Omental fat pad (tissue), 4 donors: ENCODE measurements at places on chromosomes 13 and 19. TPM values are rescaled to one million over a fixed set of nuclear protein-coding genes. Genes with fewer than 3 reads are reported as not detected.

DNA sequence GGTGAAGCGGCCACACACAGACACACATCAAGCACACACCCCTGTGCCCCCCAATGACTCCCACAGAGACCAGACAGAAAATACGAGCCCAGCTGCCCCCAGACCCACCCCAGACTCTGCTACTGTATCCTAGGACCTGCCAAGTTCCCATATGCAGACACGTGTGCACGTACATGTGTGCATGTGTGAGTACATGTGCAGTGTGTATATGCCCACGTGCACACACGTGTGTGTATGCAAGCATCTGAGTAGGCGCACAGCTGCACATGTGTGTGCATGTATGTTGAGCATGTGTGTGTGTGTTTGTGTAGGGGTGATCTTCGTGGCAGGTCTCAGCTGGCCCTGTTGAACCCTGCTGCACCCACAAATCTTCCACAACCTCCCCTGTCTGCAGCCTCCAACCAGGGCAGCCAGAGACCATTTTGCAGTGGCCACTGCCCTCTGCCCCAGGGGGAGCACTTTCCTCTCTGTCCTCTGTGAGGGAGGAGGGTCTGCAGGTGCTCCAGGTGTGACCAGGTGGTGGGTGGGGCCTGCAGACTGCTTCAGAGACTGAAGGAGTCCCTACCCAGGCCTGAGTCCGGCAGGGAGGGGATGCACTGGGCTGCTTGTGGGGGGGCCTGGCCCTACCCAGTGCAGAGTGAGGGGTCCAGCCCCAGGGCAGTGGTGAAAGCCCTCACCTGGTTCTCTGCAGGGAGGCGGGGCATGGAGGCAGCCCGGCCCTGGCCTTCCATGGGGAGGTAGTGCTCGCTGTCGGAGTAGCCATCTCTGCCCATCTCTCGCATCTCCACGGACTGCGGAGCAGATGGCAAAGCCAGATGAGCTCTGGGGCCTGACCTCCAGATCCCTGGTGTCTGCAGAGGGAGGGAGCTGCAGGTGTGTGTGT is 61.5 kb downstream of the IER2 start:
- no peak for DNase-seq

- no peak for DNase-seq
Measured at GRCh38 chr19:22976248-22976647, 26.7 kb downstream of the ZNF728 start.

DNA sequence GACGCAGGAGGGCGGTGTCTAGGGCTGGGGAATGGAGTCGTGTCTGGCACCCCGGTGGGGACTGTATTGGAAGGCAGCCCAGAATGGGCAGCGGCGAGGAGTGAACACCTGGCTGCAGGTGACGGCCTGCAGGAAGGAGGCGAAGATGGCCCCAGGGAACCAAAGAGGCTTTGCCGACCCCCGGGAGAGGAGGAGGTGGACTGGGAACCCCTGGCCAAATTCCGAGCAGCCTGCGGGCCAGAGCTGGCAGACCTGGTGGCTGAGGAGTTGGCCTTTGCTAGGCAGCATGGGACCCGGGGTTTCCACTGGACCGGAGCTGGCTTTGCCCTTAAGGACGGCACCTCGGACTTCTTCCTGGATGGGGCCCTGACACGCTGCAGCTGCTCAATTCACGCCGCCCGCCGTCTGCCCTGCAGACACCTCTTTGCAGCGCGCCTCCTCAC is 25.9 kb downstream of the ZSWIM9 start:
- no peak for DNase-seq

DNA sequence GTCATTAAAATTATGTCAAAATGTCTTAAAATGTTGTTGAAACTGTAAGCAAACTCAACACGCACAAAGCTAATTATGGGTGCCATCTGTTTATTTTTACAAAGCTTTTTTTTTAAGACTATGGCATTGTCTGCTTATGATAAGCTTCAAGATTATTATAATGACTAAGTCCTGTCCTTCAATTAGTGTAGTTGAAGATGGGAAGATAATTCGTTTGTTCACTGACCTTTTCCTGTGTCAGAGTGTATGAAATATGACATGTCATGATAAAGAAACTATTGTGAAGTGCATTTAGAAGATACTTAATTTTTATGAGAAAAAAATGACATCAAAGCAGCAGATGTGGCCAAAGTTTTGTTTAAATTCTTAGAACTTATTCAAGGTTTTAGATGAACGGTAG is 211.3 kb downstream of the PCCA start:
- DNase-seq: no peak

DNA sequence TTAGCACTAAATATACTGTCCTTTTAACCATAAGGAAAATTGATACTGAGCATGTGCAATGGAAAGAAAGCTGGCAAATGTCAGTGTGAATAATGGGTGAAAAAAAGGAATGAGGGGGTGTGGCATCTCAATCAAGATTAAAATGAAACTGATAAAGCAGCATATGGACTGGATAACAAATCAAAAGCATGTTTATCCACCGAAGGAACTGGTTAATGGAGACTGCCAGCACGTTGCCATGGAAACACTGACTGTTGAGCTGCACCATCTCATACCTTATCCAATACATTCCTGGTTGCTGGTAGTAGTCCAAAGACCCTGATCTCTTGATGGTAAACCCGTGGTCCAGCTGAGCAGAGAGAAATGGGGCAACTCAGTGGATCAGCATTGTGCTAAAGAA is 311.4 kb upstream of the MAB21L1 start:
- DNase-seq: no peak

DNA sequence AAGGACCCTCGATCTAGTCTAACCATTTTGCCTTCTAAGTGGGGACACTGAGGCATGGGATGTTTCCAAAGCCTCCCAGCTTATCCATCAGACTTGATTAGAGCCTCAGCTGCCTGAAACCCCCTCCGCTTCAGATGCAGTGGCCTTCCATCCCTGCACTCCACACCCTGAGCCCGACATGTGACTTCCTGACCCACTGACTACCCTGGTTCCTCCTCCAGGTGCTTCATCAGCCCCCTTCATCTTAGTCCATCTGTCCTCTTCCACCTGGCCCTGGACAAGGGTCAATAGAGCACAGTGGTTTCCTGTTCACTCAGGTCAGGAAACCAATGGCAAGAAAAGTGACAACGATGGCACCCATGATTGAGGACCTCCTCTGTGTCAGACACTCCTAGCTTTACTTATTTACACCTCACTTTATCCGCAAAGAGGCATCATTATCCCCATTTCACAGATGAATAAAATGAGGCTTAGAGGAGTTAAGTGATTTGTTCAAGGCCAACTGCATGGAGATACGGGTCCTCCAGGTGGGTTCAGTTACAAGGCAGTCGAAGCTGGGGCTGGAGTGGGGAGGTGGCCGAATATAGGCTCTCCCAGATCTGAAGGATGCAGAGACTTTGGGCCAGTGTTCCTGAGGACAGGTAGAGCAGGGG is 81.6 kb upstream of the TM9SF2 start:
- no peak for DNase-seq

- no peak for DNase-seq
Measured at GRCh38 chr19:19752760-19753403, 20.0 kb upstream of the ZNF14 start.

GRCh38 chr13:112434032-112434431 is 57.9 kb downstream of the SPACA7 start:
- no peak for DNase-seq

GRCh38 chr19:33686687-33687480 is 65.1 kb downstream of the CHST8 start:
- DNase-seq: peak; percentile 8

DNA sequence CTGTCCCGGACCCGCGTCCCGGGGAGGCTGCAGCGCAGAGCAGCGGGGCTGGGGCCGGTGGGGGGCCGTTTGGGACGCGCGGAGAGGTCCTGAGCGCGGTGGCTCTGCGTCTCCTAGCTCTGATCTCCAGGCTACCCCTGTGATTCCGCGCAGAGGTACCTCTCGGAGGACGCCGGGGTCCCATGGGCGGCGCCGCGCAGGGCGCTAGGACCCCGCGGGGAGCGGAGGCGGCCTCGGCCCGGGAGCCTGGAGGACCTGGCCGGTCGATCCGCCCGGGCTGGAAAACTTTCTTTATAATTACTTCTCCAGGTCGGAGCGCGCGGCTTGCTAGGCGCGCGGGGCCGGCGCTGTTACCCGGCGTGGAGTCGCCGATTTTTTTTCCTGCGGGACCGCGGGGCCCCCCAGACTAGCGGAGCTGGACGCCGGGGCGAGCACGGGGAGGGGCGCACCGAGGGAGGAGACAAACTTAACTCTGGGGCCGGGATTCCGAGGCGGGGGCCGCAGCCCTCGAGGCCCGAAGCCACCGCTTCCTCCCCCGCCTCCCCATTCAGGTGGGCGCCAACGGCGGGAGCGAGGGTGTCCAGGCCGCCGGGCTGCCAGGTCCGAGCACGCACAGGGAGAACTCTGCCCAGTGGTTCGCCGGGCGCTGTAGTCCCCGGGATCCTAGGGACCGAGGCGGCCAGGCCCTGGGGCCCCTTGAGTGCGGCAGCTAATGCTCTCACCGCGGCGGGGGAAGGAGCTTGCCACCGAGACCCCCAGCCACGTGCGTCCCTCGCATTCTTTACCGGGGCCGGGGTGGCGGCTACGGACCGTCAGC is 848 bp upstream of the CEBPA start:
- DNase-seq: no peak

GRCh38 chr13:34153428-34154180 is 335.7 kb downstream of the RFC3 start:
- no peak for DNase-seq

DNA sequence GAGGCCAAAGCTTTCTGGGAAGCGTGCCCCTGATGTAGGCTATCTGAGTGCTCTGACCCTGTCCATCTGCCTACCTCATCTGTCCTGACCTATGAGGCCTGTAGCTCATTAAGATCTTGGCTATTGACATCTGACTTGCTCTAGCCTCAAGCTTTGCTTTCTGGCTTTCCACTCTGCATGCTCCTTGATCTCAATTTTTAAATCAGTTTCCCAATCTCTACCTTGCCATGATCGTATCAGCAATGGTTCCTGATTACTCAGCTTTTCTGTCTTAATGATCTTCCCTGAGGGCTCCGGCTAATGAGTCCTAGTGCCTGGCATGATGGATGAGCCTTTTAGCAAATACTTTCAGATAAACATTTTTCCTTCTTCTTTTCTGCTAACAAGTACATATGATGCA is 262.0 kb downstream of the NDFIP2 start:
- DNase-seq: no peak

DNA sequence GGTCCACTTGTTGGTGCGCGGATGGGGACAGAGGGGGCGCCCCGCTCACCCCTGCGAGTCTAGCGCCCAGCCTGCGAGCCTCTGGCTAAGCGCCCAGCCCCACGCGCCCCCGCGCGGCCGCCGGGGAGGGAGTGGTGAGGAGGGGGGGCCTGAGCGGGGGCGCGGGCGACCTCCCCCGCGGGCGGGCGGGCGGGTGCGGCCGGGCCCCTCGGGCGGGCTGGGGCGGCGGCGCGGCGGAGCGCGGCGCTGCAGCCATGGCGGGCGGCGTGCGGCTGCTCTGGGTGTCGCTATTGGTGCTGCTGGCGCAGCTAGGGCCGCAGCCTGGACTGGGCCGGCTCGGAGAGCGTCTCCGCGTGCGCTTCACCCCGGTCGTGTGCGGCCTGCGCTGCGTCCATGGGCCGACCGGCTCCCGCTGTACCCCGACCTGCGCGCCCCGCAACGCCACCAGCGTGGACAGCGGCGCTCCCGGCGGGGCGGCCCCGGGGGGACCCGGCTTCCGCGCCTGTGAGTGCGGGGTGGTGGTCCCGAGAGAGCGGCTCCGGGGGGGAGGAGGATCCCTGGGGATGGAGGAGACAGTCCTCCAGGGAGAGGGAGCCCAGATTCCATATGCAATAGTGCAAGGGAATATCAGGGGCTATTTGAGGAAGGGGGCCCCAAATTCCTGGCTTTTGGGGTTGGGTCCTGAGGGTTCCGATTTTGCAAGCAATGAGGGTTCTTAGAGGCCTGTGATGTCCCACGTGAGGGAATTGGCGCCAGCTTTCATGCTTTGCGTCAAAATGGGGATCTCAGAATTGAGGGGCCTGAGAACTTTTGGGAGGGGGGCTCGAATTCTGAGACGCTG is at the start of gene LTBP4:
TSS of gene LTBP4 (plus strand) at position 236 of the 841 bp plus-strand sequence. CDS start at position 255, 19 bp downstream.
- DNase-seq: no peak

- DNase-seq: no peak
Measured at GRCh38 chr13:50244713-50245574, 229.7 kb downstream of the KCNRG start.

DNA sequence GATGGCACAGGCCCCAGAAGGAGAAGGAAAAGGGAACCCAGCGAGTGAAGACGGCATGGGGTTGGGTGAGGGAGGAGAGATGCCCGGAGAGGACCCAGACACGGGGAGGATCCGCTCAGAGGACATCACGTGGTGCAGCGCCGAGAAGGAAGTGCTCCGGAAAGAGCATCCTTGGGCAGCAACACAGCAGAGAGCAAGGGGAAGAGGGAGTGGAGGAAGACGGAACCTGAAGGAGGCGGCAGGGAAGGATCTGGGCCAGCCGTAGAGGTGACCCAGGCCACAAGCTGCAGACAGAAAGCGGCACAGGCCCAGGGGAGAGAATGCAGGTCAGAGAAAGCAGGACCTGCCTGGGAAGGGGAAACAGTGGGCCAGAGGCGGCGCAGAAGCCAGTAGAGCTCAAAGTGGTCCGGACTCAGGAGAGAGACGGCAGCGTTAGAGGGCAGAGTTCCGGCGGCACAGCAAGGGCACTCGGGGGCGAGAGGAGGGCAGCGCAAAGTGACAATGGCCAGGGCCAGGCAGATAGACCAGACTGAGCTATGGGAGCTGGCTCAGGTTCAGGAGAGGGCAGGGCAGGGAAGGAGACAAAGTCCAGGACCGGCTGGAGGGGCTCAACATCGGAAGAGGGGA is 1.1 kb downstream of the PPP1R12C start:
- DNase-seq: peak; percentile 40

Gene SLC6A16
- 5.7 TPM for total RNA-seq

Gene BCL2L12
- 3.6 TPM for total RNA-seq

Gene PRR22
- 3.0 TPM for total RNA-seq

Gene KIR2DL3
- not detected for total RNA-seq

Gene SELENOV
- not detected for total RNA-seq
